ENCODE measurements at places on chromosomes 2 and 18.

DNA sequence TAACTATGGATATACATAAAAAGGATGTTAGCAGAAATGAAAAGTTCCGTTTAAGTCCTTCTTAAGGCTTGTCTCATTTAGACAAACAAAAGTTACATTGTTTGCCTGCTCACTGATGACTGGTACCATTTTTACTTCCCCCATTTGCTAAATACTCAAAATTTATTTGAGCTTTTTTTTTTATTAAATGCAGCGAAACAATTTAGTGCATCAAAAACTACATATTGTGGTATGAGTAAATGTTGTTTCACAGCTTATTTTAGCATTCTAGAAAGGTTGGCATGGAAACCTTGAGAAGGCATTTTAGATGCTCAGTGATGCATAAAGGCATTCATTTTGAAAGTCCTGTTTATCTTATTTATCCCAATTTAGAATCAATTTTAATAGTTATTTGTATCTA, 100.0 kb downstream of the MAP2 start:
- no peak for DNase-seq

DNA sequence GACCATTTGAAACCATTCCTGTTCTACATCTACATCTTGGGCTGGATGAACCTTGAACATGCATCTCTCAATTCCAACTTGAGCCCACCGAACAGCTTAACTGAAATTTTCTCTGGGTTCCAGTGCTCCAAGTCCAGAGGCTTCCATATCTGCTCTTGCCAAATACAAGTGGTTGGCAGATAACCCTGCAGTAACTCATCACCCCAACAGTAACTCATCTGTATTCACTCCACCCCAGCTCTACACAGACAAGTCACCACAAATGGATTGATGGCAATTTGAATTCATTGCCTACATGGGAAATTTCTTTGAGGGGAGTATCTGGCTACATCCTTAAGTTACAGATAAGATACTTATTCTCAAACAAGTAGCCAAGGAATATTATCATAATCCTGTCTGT, 502.4 kb upstream of the TNP1 start:
- no peak for DNase-seq

- no peak for DNase-seq
These were observed 81.3 kb upstream of the TMEM178A start for GRCh38 chr2:39584283-39584965.

DNA sequence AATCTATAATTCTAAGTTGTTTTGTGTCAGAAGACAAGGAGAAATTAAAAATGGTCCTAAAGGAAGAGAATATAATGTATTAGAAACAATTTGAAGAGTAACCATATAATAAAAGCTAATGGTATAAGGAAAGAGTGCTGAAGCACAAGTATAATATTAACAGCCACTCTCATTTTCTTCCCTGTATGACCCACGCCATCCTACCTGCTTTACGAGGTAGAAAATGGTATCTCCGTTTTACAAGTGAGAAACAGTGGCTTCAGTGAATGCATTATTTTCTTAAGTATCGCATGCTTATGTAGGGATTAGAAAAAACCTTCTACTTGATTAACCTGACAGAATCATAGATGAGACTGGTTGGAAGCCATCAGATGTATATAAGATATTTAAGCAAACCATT, 266.2 kb downstream of the CCDC102B start:
- DNase-seq, result no peak

GRCh38 chr2:145530653-145531052, 1010.7 kb upstream of the ZEB2 start:
- no peak for DNase-seq

DNA sequence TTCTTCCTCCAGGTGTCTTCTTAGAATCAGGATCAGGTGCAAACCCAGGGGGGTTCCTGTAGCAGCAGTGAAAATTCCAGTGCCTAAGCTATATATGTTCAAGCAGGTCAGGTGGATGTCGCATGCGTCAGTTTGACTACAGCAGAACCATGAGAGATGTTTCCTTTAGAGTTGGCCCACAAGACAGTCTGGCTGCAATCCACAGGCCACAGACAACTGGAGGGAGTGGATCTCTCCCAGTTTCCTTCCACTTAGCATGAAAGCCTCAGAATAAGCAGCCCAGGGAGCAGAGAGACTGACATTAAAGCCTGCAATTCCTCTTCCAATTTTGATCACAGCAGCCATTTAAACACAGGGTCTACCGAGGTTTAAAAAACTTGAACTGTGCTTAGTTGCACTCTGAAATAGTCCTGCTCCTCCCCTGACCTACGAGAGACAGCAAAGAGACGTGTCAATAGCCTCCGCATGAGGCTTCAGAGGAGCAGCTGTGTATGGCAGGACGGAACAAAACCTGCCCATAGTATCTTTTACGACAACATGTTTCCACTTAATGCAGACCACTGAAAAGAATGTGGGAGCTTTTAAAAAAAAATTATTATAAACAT, 988 bp upstream of the KCNE4 start:
- DNase-seq, result no peak

DNA sequence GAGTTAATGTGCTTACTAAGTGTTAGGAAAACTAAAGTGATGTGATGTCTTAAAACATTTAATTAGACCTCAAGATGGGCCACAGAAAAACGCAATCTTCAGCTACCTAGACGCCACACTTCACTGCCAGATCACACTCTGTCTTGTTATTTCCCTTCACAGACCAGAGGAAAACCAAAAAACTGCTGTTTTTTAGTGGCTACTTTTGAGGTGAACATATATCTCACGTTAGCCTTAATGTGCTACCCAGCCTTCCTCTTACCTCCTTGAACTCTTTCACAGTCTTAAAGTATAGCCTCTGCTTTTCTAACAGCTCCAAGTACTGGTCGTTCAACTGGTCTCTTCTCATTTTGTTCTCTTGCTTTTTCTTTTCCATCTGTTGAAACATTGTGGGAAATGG, 83.1 kb downstream of the CCDC93 start:
- DNase-seq, result no peak

- DNase-seq, result no peak
These were observed 19.4 kb upstream of the KCNG2 start for GRCh38 chr18:79778291-79778791.

- no peak for DNase-seq
These were observed 31.4 kb upstream of the KCNG2 start for GRCh38 chr18:79766308-79766707.

DNA sequence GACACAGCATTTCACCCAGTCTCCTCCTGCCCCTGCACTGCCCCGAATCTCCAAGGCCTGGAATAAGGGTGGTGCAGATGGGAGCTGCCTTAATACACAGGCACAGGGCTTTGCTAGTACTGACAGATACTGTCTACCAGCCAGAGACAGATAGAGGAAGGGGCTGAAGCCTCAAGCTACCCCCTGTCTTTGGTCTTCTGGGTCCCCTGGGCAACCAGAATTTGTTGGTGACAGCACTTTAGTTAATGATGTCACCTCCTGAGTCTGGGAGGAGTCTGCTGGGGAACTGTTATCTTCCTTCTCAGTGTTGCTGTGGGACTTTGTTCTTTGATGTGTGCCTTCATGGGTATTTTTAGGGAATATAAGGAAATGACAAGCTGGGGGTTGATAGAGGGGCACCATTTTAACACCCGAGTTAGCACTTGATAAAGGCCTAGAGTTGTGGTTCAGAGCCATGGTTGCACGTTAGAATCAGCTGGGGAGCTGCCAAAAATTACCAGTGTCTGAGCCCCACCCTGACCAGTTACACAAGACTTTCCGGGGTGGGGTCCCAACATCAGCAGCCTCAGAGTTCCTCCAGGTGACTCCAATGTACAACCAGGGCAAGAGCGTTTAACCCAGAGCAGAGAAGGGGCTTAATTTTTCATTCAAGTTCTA, 136.8 kb downstream of the SMAD7 start:
- no peak for DNase-seq

DNA sequence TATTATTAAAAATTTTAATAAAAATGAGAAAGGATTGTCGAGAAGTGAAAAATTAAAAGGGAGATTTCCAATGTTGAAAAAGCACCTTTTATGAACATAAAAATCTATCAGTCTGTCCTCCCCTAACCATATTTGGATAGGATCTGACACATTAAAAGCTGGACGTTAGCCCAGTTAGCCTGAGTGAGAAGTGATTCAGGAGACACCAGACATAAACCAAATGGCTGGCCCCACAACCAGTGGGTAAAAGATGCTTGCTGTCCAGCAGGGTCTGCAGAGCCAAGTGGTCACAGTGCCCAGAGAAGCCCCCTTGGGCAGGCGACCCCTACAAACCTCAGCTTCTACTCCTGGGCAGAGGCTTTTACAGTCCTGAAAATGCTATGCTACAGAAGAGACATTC, 253.8 kb upstream of the LYPD1 start:
- no peak for DNase-seq

All from activated T-cell treated with anti-CD3 and anti-CD28 coated beads for 48 hours (primary cell).